ENCODE measurements at places on chromosomes 16 and 17.
A peak's percentile ranks its signal among the peaks of the same experiment; 100 is the strongest.

GRCh38 chr17:66405836-66406677 is 103.6 kb downstream of the PRKCA start:
- no peak for DNase-seq
- peak overlapping the region; percentile 85 for H3K4me3 ChIP-seq
- H3K27me3 ChIP-seq, result no peaks in the 10 kb centered on the region
- H3K27ac ChIP-seq, result peak overlapping the region; percentile 92
- H3K36me3 ChIP-seq, result peaks cover 23% of the 10 kb centered on the region
- peaks cover 71% of the 10 kb centered on the region for H3K4me1 ChIP-seq

DNA sequence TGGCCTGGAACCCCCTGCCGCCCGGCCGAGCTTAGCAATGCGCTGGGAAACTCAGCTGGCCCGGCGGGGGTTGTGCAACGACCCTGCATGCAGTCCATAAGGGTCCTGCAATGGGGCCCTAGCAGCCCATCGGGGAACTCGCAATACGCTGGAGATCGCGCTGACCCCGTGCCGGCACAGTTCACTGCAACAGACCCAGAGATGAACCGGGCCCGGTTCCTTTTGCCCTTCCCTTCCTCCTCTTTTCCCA is 375 bp downstream of the SLC25A11 start:
- no peak for DNase-seq
- H3K27me3 ChIP-seq, result no peaks in the 10 kb centered on the region
- H3K4me1 ChIP-seq, result peaks cover 48% of the 10 kb centered on the region
- H3K4me3 ChIP-seq, result peak overlapping the region; percentile 96
- H3K36me3 ChIP-seq, result peaks cover 67% of the 10 kb centered on the region

DNA sequence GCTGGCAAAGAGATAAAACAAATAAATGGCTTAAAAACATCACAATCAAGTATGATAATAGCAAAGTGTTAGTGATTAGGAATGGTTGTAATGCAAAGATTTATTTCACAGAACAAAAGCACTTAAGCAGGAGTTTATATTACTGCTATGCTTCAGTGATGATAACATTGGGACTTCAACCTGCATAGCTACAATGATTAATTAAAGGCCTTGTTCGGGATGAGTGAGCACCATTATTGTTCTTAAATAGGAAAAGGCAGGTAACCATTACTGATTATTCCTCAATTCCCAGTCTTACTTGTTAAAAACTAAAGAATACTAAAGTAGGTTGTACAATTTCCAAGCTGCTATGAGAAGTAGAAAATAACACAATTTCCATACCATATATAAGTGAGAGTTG is 1247.5 kb upstream of the CDH8 start:
- no peaks in the 10 kb centered on the region for H3K4me1 ChIP-seq

GRCh38 chr16:67248073-67248400 is 742 bp upstream of the SLC9A5 start:
- peak overlapping the region; percentile 71 for H3K27ac ChIP-seq
- H3K27me3 ChIP-seq, result peaks cover 16% of the 10 kb centered on the region
- H3K4me3 ChIP-seq, result peak overlapping the region; percentile 82
- H3K4me1 ChIP-seq, result peaks cover 40% of the 10 kb centered on the region

GRCh38 chr17:78502611-78503148 is 74.5 kb downstream of the DNAH17 start:
- H3K27ac ChIP-seq, result no peak overlapping the region
- no peak overlapping the region for H3K4me3 ChIP-seq
- peaks cover 3% of the 10 kb centered on the region for H3K27me3 ChIP-seq
- no peaks in the 10 kb centered on the region for H3K4me1 ChIP-seq

GRCh38 chr17:57295526-57296023 is 39.3 kb downstream of the MSI2 start:
- H3K4me3 ChIP-seq, result no peak overlapping the region
- DNase-seq, result no peak
- peaks cover 27% of the 10 kb centered on the region for H3K4me1 ChIP-seq
- peaks cover 73% of the 10 kb centered on the region for H3K36me3 ChIP-seq
- H3K27me3 ChIP-seq, result no peaks in the 10 kb centered on the region

GRCh38 chr17:43094129-43094835 is 30.9 kb downstream of the BRCA1 start:
- H3K4me1 ChIP-seq, result no peaks in the 10 kb centered on the region
- no peak overlapping the region for H3K27ac ChIP-seq
- H3K36me3 ChIP-seq, result peaks cover 51% of the 10 kb centered on the region
- H3K27me3 ChIP-seq, result no peaks in the 10 kb centered on the region

- H3K36me3 ChIP-seq, result peaks cover 5% of the 10 kb centered on the region
- H3K4me1 ChIP-seq, result no peaks in the 10 kb centered on the region
- no peak overlapping the region for H3K4me3 ChIP-seq
- no peak overlapping the region for H3K27ac ChIP-seq
- no peak for DNase-seq
- no peaks in the 10 kb centered on the region for H3K27me3 ChIP-seq
These were observed 30.6 kb downstream of the ZNF750 start for GRCh38 chr17:82808921-82809905.

DNA sequence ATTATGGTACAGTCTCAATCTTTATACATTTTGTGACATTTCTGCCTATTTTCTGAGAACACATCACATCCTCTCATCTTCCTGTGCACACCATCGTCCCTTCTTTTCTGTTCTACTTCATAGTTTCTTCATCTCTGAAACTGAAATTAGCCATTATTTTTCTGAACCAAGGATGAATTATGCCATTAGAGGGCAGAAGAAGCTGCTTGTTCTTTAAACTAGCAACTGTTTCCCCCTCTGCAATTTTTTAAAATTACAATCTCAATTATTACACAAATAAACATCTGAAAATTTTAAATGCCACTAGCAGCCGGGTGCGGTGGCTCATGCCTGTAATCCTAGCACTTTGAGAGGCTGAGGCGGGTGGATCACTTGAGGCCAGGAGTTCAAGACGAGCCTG is 41.3 kb downstream of the RBBP6 start:
- peaks cover 3% of the 10 kb centered on the region for H3K4me1 ChIP-seq
- H3K27me3 ChIP-seq, result peaks cover 8% of the 10 kb centered on the region
- DNase-seq, result no peak
- no peak overlapping the region for H3K4me3 ChIP-seq
- H3K27ac ChIP-seq, result no peak overlapping the region

GRCh38 chr16:75345711-75346110 is 87.6 kb downstream of the CFDP1 start:
- no peak overlapping the region for H3K4me3 ChIP-seq
- peaks cover 5% of the 10 kb centered on the region for H3K36me3 ChIP-seq
- DNase-seq, result no peak
- no peak overlapping the region for H3K27ac ChIP-seq

GRCh38 chr16:14105760-14106375 is 34.7 kb downstream of the MRTFB start:
- DNase-seq, result no peak
- no peaks in the 10 kb centered on the region for H3K36me3 ChIP-seq
- peaks cover 15% of the 10 kb centered on the region for H3K4me1 ChIP-seq
- H3K27me3 ChIP-seq, result no peaks in the 10 kb centered on the region

GRCh38 chr16:74749291-74750055 is 25.1 kb downstream of the FA2H start:
- H3K27me3 ChIP-seq, result no peaks in the 10 kb centered on the region
- H3K27ac ChIP-seq, result no peak overlapping the region
- DNase-seq, result no peak
- H3K36me3 ChIP-seq, result no peaks in the 10 kb centered on the region

DNA sequence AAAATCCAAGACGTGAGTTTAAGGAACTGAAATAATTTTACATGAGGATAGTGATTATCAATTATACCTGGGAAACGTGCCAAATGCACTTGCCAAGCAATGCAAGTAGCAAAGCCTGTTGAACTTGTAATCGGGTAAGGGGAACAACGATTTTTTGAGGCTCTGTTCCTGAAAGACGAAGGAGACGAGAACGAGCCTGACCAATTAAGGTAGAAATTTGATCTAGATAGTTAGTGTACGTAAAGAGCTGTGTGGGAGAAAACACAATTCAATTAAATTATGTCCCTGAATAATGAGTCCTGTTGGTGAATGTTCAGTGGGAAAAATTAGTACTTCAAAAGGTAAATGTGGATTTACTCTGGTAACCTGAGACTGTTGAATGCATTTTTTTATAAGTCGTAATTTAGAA is 17.7 kb upstream of the KCTD5 start:
- peak overlapping the region; percentile 67 for H3K4me3 ChIP-seq
- no peak for DNase-seq
- no peaks in the 10 kb centered on the region for H3K27me3 ChIP-seq
- peaks cover 22% of the 10 kb centered on the region for H3K36me3 ChIP-seq
- H3K4me1 ChIP-seq, result peaks cover 26% of the 10 kb centered on the region
